ENCODE measurements at places on chromosomes 3 and 15. TPM values are rescaled to one million over a fixed set of nuclear protein-coding genes. Genes with fewer than 3 reads are reported as not detected.

COL7A1 gene
- total RNA-seq, result 11.1 TPM

GP9 gene
- not detected for total RNA-seq

DNA sequence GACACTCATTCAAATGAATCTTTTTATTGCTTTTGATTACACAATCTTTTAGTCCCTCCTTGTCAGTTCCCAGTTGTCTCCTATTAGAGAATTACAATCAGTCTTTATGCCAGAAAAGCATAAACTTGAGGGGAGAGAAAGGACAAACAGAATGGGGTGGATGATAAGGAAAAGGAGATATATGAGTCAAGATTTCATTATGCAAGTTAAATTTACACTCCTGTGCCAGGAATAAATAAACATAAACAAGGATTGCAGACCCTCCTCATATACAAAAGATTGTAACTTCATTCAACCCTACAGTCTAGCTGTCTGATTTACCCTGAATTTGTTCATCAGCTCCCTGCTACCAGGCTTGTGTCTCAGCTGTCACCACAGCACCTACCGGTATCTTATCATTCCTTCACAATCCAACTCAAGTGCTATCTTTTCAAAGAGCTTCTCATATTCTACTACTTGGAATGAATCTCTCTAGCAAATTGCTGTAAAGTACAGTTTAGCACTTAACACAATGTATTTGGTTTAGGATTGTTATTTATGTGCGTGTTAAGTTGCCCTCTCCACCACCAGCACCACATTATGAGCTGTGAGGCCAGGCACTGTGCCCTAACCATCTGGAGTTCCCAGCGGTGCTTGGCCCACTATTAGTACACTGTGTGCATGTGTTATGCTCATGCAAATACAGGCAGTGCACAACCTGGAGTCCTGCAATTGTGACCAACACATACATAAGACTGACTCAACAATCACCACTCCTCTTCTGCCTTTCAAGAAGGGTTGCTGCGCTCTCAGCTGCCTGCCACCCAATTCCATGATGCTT, 504.1 kb downstream of the TBL1XR1 start:
- DNase-seq, result no peak

- peak; percentile 57 for DNase-seq
These were observed 269.7 kb downstream of the ABHD5 start for GRCh38 chr3:43960448-43960840.

- no peak for DNase-seq
These were observed 36.2 kb downstream of the MRAS start for GRCh38 chr3:138384531-138384930.

All from myocyte (in vitro differentiated cells).